ENCODE measurements at places on chromosomes 4 and X. TPM values are rescaled to one million over a fixed set of nuclear protein-coding genes. Genes with fewer than 3 reads are reported as not detected.

DNA sequence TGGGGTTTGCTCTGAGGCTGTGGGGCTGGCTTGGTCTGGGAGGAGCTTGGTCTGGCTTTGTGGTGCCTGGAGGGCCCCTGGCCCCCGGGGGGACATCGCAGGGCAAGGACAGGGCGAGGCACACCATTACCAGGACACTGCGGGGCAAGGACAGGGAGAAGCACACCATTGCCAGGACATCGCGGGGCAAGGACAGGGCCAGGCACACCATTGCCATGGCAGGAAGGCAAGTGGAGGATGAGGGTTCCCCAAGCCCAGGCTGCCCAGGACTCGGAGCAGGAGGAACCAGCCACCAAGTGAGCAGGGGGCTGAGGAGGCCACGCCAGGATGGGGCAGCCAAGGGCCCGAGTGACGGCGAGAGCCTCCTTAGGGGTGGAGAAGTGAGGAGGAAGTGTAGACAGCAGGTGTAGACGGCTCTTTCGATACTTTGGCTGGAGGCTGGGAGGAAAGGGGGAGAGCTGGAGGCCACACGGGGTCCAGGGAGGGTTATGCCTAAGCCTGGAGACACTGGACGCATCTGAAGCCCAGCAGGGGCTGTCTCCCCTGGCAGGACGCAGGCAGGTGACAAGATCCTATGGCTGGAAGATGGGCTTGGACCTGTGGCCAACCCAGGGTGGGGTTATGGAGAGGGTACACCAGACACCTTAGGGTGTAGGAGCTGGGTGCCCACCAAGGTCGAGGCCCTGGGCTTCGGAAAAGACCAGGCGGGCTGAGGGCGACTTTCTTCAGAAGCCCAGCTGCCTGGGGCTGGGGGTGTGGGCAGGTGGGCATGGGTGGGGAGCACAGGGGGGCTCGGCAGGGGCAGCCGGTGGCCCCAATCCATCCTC lies 7.3 kb downstream of the NKX1-1 start:
- H3K27ac ChIP-seq, result no peak overlapping the region
- H3K36me3 ChIP-seq, result peaks cover 2% of the 10 kb centered on the region
- DNase-seq, result no peak
- H3K4me3 ChIP-seq, result no peak overlapping the region
- H3K4me1 ChIP-seq, result no peaks in the 10 kb centered on the region
- peaks cover 3% of the 10 kb centered on the region for H3K27me3 ChIP-seq

DNA sequence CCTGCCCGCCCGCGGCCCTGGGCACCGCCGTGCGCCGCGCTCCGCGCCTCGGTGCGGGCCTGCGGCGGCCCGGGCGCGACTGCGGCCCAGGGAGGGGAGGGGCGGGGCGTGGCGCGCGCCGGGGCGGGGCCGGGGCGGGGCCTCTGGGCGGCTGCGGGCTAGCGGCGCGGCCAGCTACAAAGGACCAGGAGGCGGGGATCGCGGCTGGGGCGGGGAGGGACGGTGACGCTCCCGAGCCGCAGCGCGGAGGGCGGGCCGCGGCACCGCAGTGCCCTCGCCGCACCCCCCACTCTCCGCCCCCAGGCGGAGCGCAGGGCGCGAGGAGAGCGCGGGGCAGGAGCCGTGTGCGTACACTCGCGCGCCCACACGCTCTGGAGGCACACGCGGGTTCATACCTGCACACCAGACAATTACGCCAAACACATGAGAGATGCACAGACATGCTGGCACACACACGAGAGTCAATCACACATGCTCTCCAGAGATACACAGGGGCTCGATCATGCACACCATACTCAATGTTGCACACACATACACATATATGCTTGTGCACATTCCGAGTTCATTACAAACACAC lies at the start of gene CRMP1:
CRMP1 (minus strand) TSS at position 83 of the 577 bp plus-strand sequence. CDS start 117 bp downstream, outside the sequence.
- H3K36me3 ChIP-seq, result no peaks in the 10 kb centered on the region
- peaks cover 7% of the 10 kb centered on the region for H3K4me1 ChIP-seq
- no peak within 1 kb of the TSS for H3K27ac ChIP-seq
- H3K27me3 ChIP-seq, result peaks cover 29% of the 10 kb centered on the region
- no peak within 1 kb of the TSS for H3K4me3 ChIP-seq
- no peak for DNase-seq

Gene EXOC1L
- not detected for total RNA-seq

Gene UGT2B15
- total RNA-seq, result not detected

- peaks cover 2% of the 10 kb centered on the region for H3K4me1 ChIP-seq
- no peaks in the 10 kb centered on the region for H3K36me3 ChIP-seq
- H3K27me3 ChIP-seq, result peaks cover 21% of the 10 kb centered on the region
- H3K4me3 ChIP-seq, result peak overlapping the region; percentile 72
- DNase-seq, result no peak
These were observed 21.1 kb downstream of the PDE6B start for GRCh38 chr4:646460-646859.

Gene BRS3
- not detected for total RNA-seq

GRCh38 chr4:160019936-160020335 lies 917.1 kb downstream of the RAPGEF2 start:
- H3K4me3 ChIP-seq, result no peak overlapping the region
- no peak for DNase-seq
- no peaks in the 10 kb centered on the region for H3K36me3 ChIP-seq

GRCh38 chr4:23853986-23854660 lies 35.7 kb downstream of the PPARGC1A start:
- H3K36me3 ChIP-seq, result no peaks in the 10 kb centered on the region
- H3K4me1 ChIP-seq, result no peaks in the 10 kb centered on the region
- H3K27me3 ChIP-seq, result peaks cover 1% of the 10 kb centered on the region
- H3K27ac ChIP-seq, result no peak overlapping the region

Gene TSPAN6
- total RNA-seq, result 2.8 TPM

- H3K27me3 ChIP-seq, result peaks cover 31% of the 10 kb centered on the region
- no peak for DNase-seq
- no peak overlapping the region for H3K27ac ChIP-seq
- H3K4me1 ChIP-seq, result no peaks in the 10 kb centered on the region
These were observed 12.6 kb upstream of the NKX6-1 start for GRCh38 chr4:84511703-84512102.

Gene BCORL1
- total RNA-seq, result 9.6 TPM

GRCh38 chr4:56626420-56626819 lies 54.7 kb downstream of the HOPX start:
- no peaks in the 10 kb centered on the region for H3K27me3 ChIP-seq
- DNase-seq, result no peak
- H3K4me3 ChIP-seq, result no peak overlapping the region
- H3K27ac ChIP-seq, result no peak overlapping the region

DNA sequence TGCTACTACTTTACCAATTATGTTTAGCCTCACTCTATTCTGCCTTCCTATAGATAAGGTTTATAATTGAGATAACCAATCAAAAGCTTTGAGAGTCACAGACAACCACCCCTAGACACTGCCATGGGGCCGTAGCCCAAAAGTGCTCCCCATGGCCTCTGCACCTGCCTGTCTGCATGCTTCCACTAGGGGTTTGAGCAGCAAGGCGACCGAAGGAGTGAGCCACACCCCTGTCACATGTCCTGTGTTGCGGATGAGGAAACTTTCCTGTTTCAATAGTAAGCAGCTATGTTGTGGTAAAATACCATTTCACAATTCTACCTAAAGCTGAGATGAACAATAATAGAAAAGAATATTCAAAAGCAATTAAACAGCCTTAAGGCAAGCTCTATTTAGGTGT lies 856.0 kb upstream of the FRG1 start:
- H3K27me3 ChIP-seq, result no peaks in the 10 kb centered on the region
- no peak overlapping the region for H3K4me3 ChIP-seq
- no peaks in the 10 kb centered on the region for H3K4me1 ChIP-seq
- no peak overlapping the region for H3K27ac ChIP-seq
- DNase-seq, result no peak
- H3K36me3 ChIP-seq, result no peaks in the 10 kb centered on the region

GRCh38 chr4:2332976-2333319 lies 71.0 kb upstream of the MXD4 start:
- H3K36me3 ChIP-seq, result peaks cover 16% of the 10 kb centered on the region
- H3K4me3 ChIP-seq, result no peak overlapping the region
- no peaks in the 10 kb centered on the region for H3K27me3 ChIP-seq
- H3K27ac ChIP-seq, result no peak overlapping the region
- no peak for DNase-seq

GRCh38 chr4:10983885-10984640 lies 299.5 kb upstream of the CLNK start:
- no peak overlapping the region for H3K27ac ChIP-seq
- H3K36me3 ChIP-seq, result no peaks in the 10 kb centered on the region
- H3K4me3 ChIP-seq, result no peak overlapping the region

- H3K36me3 ChIP-seq, result peaks cover 7% of the 10 kb centered on the region
- no peak overlapping the region for H3K27ac ChIP-seq
- DNase-seq, result no peak
- peaks cover 41% of the 10 kb centered on the region for H3K4me1 ChIP-seq
- H3K4me3 ChIP-seq, result no peak overlapping the region
These were observed 112.5 kb downstream of the AFF1 start for GRCh38 chr4:87047281-87047798.

DNA sequence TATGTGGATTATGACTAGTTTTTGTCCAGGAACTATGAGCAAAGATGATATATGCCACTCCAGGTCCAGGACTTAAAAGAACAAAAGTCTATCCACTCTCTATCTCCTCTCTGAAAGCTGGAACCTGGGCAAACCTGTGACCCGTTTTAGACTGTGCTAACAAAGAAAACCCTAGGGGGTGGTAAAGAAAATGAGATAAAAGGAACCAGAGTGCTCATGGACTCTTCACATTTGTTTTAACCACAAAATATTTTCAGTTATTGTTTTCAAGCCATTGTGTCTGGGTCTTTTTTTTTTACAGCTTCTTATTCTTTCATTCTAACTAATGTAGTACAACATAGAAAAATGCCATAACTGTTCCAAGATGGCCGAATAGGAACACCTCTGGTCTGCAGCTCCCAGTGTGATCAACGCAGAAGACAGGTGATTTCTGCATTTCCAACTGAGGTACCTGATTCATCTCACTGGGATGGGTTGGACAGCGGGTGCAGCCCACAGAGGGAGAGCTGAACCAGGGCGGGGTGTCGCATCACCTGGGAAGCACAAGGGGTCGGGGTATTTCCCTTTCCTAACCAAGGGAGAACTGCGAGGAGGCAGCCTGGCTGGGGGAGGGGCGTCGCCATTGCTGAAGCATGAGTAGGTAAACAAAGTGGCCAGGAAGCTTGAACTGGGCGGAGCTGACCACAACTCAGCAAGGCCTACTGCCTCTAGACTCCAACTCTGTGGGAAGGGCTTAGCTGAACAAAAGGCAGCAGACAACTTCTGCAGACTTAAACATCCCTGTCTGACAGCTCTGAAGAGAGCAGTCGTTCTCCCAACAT lies 45.1 kb downstream of the CHM start:
- no peaks in the 10 kb centered on the region for H3K27me3 ChIP-seq
- peaks cover 4% of the 10 kb centered on the region for H3K36me3 ChIP-seq
- H3K4me1 ChIP-seq, result peaks cover 51% of the 10 kb centered on the region
- no peak for DNase-seq

- H3K36me3 ChIP-seq, result no peaks in the 10 kb centered on the region
- no peak overlapping the region for H3K4me3 ChIP-seq
- H3K27ac ChIP-seq, result no peak overlapping the region
- no peak for DNase-seq
These were observed 180.2 kb upstream of the AADAT start for GRCh38 chr4:170269950-170270349.

Gene MAGEA1
- total RNA-seq, result not detected

- H3K27me3 ChIP-seq, result no peaks in the 10 kb centered on the region
- no peaks in the 10 kb centered on the region for H3K4me1 ChIP-seq
- no peak for DNase-seq
- H3K36me3 ChIP-seq, result no peaks in the 10 kb centered on the region
- H3K27ac ChIP-seq, result no peak overlapping the region
These were observed 290.1 kb upstream of the PCDH7 start for GRCh38 chr4:30429813-30430761.

DNA sequence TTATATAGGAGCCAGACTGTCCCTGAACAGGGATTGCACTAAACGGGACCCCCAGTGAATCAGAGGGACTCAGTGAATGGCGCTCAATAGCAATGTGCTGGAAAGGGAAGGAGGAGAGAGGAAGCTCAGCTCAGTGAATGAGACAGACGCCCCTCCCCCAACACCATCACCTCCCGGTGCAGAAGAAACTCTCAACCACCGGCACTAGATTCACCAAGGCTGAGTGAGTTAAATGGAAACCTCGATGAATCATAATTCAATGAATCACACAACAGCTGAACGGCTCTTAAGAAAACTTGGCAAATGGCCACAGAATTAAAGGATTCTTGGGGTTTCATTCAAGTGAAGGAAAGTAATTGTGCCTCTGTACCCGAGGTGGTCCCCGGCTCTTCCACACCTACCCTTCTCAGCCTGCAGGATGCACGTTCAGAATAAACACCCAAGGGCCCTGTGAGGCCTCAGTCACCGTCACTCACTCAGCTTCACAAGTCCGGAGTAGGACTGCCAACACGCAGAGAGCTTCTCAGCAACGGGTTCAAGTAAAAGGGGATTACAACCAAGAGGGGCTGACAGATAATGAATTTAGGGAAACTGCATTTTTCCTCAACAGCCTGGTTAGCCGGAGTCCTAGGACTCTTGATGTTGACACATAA lies 29.3 kb downstream of the CRMP1 start:
- no peak overlapping the region for H3K4me3 ChIP-seq
- DNase-seq, result no peak
- H3K4me1 ChIP-seq, result peaks cover 16% of the 10 kb centered on the region
- H3K36me3 ChIP-seq, result no peaks in the 10 kb centered on the region

- no peak for DNase-seq
- no peaks in the 10 kb centered on the region for H3K4me1 ChIP-seq
- H3K4me3 ChIP-seq, result no peak overlapping the region
- no peak overlapping the region for H3K27ac ChIP-seq
- H3K27me3 ChIP-seq, result peaks cover 4% of the 10 kb centered on the region
- no peaks in the 10 kb centered on the region for H3K36me3 ChIP-seq
These were observed 370.0 kb downstream of the GPAT3 start for GRCh38 chr4:83905952-83906351.

Gene NAT8L
- total RNA-seq, result 0.05 TPM

Gene EIF2S3
- total RNA-seq, result 283 TPM

Gene MAP3K15
- total RNA-seq, result 0.22 TPM

GRCh38 chr4:81814987-81815541 lies 343.4 kb upstream of the RASGEF1B start:
- H3K4me3 ChIP-seq, result no peak overlapping the region
- H3K27me3 ChIP-seq, result peaks cover 3% of the 10 kb centered on the region
- H3K27ac ChIP-seq, result no peak overlapping the region
- DNase-seq, result no peak
- no peaks in the 10 kb centered on the region for H3K36me3 ChIP-seq

Gene GAGE13
- total RNA-seq, result not detected

- H3K27me3 ChIP-seq, result no peaks in the 10 kb centered on the region
- no peaks in the 10 kb centered on the region for H3K4me1 ChIP-seq
- no peak for DNase-seq
- H3K27ac ChIP-seq, result no peak overlapping the region
These were observed 48.0 kb upstream of the GRXCR1 start for GRCh38 chr4:42844422-42845070.

Gene CTAG1A
- not detected for total RNA-seq

- no peaks in the 10 kb centered on the region for H3K27me3 ChIP-seq
- no peaks in the 10 kb centered on the region for H3K4me1 ChIP-seq
- DNase-seq, result no peak
- no peak overlapping the region for H3K27ac ChIP-seq
- no peaks in the 10 kb centered on the region for H3K36me3 ChIP-seq
- no peak overlapping the region for H3K4me3 ChIP-seq
These were observed 146.4 kb upstream of the DIAPH2 start for GRCh38 chrX:96538104-96538725.

Measured in naive thymus-derived CD8-positive, alpha-beta T cell (primary cell).